Omental fat pad (tissue), 4 donors: ENCODE measurements at places on chromosomes 16 and 17. TPM values are rescaled to one million over a fixed set of nuclear protein-coding genes. Genes with fewer than 3 reads are reported as not detected.

- no peak for DNase-seq
Observed at GRCh38 chr17:7282752-7283321, 1.3 kb downstream of the SLC2A4 start.

DNA sequence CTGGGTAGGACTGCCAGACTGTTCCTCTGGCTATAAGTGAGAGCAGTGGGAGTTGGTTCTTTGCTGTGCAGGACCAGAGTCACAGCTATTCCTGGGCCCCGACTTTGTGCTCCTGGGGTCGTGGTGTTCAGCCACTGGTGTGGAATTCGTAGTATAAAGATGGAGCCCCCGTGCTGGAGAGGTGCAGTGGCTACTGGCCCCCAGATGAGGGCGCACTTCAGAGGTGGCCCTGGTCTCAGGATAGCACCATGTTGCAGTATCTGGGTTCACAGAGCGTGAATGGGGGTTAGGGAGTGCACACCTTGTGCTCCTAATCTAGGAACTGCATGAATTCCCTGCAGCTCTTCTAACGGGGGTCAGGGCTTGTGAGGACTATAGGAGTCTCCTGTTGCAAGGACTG, 21.1 kb downstream of the TANC2 start:
- no peak for DNase-seq

GRCh38 chr17:2198927-2199326, 104.7 kb downstream of the SMG6 start:
- no peak for DNase-seq

- DNase-seq, result no peak
Observed at GRCh38 chr16:81711657-81712319, 67.3 kb upstream of the PLCG2 start.

DNA sequence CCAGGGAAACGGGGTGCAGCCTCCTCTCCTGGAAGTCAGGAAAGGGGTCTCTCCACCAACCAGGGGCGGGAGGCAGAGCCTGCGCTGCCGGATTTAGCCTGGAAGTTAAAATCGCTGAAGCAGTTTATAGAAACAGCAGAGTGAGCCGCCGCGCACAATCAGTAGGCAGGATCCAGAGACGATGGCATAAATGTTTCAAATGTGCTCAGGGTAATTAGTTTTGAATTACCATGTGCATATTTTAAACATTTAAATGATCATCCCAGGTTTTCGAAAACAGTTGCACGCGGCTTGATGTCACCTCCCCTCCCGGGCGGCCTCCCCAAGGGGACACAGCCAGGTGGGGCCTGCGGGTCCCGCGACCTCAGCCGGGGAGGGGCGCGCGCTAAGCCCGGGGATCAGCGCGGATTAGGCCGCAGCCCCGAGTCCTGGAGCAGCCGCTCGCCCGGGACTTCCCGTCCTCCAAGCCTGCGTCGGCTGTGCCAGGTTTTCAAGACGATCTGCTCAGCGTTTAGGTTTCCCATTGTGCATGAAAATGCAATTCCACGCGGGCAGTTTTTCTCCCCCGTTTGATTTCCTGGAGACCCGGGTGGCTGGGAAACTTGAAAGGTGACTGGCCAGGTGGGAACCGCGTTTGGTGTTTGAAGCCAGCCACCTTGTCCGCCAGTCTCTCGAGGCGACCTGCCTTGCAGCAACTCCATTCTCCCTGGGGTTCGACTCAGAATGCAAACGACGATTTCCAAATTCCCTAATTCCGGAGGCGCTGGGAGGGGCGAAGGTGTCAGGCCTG, 78.3 kb downstream of the RPA1 start:
- DNase-seq, result no peak

DNA sequence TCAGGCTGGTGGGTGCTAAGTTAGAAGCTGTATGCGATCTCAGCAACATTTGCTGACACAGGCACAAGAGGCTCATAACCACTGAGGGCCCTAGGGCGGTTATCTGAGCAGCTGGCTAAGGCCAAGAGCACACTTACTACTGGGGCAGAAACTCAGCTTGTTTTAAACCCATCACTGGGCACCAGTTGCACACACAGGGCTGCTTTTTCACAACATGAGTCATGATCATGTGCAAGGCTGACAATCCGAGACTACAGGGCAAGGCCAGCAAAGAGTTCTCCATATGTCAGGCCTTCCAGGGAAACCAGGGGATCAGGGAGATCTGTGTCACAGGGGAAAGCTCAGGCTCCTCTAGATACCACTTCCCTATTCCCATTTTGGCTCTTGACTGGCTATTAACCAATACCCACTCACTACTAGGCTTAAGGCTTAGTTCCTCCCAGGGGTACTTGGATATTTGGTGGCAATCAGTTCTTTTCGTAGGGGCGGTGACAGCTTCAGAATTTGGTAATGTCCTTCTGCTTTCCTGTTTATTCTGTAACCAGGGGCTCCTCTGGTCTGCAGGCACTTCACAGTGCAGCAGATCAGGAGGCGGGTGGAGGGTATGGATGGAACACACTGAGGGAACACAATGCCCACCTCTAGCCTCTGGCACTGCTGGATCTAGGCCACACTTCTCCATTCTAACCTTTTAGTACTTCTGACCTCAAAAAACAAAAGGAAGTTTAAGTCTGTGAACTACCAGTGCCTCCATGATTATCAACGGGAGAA, 44.9 kb upstream of the ERN1 start:
- no peak for DNase-seq

- DNase-seq, result no peak
Observed at GRCh38 chr16:70703041-70703834, 17.4 kb upstream of the MTSS2 start.

GRCh38 chr16:21167360-21167759, 8.9 kb downstream of the LDAF1 start:
- DNase-seq, result no peak

GRCh38 chr16:81251871-81252270, 13.4 kb downstream of the BCO1 start:
- no peak for DNase-seq

- no peak for DNase-seq
Observed at GRCh38 chr16:84720177-84720579, 20.4 kb downstream of the USP10 start.

DNA sequence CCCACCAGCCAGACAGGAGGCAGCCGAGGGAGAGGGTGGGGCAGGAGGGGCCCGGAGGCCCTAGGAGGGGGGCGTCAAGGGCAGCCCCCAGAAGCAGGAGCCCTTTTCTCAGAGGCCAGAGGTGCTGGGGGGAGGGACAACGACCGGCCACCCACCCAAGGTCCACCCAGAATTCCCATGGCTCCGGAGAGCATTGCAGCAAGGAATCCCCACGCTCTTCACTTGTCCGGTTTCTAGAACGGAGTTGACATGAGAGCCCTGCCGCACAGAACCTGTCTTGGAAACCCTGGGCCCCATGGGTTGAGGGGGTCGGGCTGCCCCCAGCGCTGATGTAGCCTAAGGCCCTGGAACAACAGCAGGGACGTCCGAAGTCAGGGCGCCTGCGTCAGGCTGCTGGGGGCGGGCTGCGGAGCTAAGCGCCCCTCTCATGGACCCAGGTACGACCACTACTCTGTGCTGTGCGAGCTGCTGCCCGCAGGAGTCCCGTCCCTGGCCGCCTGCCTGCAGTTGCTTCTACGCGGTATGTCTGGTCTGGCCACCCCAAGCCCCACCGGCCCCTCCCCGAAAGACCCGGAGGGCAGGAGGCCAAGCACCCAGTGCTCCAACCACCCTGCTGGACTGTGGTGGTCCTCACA, 11.2 kb downstream of the CYBC1 start:
- no peak for DNase-seq

DNA sequence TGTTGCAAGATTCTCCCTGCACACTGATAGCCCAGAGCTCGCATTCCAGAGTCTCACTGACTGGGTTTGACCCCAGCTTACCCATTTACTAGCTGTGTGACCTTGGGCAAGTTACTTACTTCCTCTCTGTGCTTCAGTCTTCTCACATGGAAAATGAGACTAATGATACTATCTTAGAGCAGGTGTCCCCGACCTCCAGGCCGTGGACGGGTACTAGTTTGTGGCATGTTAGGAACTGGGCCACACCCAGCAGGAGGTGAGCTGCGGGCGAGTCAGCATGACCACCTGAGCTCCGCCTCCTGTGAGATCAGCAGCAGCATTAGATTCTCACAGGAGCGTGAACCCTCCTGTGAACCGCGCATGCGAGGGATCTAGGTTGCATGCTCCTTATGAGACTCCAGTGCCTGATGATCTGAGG, 15.8 kb downstream of the ANKFY1 start:
- DNase-seq, result no peak

DNA sequence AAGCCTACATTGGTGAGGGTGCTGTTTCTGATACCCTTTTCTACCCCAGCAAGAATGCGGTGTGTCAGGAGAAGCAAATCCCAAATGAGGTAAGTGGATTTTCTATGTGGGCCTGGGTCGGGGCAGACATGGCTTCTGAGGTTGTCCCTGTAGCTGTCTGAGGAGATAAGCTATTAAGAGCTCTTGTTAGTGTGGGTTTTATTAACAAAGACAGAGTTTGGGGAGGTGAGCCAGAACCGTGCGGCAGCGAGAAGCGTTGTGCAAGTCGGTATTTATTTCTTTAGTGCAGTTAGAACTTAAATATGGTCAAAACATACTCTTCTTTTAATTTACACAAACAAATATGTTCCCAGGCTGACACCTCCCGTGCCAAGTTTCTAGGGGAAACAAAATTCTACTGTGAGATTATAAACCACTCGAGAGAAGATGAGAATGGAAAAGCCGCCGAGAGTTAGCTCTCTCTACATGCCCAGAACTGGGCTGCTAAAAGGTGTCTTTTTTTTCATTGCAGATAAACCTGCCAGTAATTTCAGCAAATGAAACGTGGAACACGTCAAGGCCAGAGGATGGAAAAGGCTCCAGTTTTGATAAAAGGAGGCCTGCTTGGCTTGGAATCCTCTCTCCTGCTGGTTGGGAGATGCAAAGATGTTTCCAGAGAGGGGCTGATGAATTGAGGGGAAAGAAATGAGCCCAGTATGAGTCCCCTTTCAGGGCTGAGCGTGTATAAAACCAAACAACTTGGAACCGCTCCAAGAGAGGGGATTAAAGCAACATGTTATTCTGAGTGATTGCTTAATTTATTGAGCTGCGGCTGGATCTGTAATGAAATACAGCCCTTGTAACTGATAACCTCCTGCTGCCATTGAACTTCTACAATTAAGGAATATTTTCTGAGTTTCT, 254.6 kb downstream of the MRTFB start:
- no peak for DNase-seq

GRCh38 chr17:66714046-66715023, 120.6 kb upstream of the CACNG5 start:
- no peak for DNase-seq

DNA sequence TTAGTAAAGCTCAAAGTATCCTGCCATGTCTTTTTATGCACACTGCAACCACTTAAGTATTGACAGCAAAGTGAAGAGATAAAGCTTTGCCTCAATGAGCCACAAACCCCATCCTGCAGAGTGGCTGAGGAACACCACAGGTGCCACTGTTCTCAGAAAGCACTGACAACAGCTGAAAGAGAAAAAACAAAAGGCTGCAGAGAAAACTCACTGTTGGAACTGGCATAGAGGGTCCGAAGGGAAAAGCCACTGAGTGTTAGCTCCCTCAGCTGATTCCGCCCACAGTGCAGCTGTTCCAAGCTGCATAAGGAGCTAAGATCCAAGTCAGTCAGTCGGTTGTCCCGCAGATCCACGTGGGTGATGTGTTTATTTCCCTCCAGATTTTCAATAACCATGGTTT, 48.3 kb downstream of the PHLPP2 start:
- no peak for DNase-seq

DNA sequence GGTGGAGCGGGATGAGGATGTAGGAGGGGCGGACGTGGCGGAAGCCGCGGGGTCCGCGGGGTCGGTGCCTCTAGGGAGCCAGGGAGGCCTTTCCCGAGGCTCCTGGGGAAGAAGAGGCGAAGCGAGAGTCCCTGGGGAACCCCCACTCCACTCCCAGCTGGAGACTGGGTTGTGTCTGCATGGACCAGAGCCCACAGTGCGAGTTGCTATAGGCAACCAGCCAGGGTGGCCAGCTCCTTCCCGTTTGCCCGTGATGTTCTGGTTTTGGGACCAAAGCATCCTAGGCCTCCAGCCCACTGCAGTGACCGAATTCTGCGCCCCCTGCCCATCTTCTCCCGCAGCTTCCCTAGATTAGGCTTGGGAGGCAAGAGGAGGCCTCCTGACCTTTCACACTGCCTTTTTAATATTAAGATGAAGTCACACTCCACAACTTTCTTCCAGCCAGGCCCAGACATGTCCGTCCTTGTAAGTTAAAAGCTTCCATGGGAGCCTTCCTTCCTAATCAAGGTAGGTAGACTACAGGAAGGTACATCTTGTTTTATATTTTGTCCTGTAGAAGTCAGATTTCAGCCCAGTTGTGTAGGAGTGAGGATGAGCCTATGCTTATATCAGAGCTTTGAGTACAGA, 469 bp downstream of the AMZ2 start:
- no peak for DNase-seq

GRCh38 chr16:70653406-70653805, 7.0 kb downstream of the IL34 start:
- DNase-seq, result no peak

- DNase-seq, result no peak
Observed at GRCh38 chr17:34692920-34693319, 113.5 kb downstream of the TMEM132E start.

GRCh38 chr17:57138956-57139576, 54.0 kb downstream of the AKAP1 start:
- DNase-seq, result no peak

DNA sequence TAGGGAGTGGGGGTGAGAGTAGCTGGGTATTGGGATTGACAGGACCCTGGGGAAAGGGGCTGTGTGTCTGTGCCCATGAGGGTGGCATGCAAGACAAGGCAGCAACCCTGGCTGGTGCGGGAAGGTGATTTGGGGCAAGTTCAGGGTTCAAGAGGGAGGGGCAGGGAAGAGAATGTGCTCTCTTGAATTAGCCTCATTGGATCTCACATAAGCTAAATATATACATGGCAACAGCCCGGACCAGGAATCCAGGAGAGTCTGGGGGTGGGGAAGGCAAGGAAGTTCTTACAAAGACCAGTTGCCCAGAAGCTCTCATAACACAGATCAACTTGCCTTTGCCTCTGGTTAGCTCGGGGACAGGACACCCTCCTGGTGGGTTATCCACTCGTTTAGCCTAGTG, 73.3 kb downstream of the IRX3 start:
- DNase-seq, result no peak

- no peak for DNase-seq
Observed at GRCh38 chr17:64281962-64282752, 19.1 kb upstream of the TEX2 start.

GRCh38 chr17:78131172-78132083, 857 bp downstream of the TMC8 start:
- no peak for DNase-seq

- no peak for DNase-seq
Observed at GRCh38 chr17:16314859-16315258, 38.4 kb downstream of the CENPV start.

- no peak for DNase-seq
Observed at GRCh38 chr17:62641951-62642350, 14.5 kb downstream of the MRC2 start.

GRCh38 chr17:61482467-61482866, 30.2 kb downstream of the TBX4 start:
- no peak for DNase-seq

- no peak for DNase-seq
Observed at GRCh38 chr17:51355441-51356410, 95.4 kb downstream of the UTP18 start.

The HSF5 gene
- total RNA-seq, result not detected

The CHAD gene
- not detected for total RNA-seq

The CPHXL2 gene
- total RNA-seq, result not detected

The CACNA1H gene
- total RNA-seq, result 11.9 TPM

The SPATA22 gene
- not detected for total RNA-seq

The C16orf74 gene
- 2.2 TPM for total RNA-seq

The SOCS7 gene
- total RNA-seq, result 14.8 TPM

The CHST5 gene
- total RNA-seq, result not detected

The RUNDC3A gene
- 0.84 TPM for total RNA-seq

The FBF1 gene
- 8.0 TPM for total RNA-seq

The CYGB gene
- 46.2 TPM for total RNA-seq
